NCI-H1092 treated with DMSO at 0.1 percent for 48 hours (cell line): ENCODE measurements at places on chromosomes 3 and 15.

- no peak for DNase-seq
These were observed 289.1 kb downstream of the TIGIT start for GRCh38 chr3:114582929-114583328.

GRCh38 chr15:78139578-78139977 is 8.3 kb upstream of the CIB2 start:
- no peak for DNase-seq

DNA sequence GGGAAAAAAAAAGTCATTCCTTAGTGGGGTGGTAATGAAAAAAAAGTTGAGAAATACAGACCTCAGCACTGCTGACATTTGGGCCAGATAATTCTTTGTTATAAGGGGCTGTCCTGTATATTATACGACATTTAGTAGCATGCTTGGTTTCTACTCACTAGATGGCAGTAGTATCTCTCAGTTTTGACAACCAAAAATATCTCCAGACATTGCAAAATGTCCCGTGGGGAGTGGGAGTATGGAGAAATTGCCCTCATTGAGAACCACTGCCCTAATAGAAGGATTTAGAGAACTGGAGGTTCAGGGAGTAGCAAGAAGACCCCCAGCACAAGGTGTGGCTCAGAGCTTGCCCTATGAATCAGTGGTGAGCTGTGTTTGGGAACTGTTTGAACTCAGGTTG is 28.6 kb upstream of the TEX264 start:
- DNase-seq: no peak

DNA sequence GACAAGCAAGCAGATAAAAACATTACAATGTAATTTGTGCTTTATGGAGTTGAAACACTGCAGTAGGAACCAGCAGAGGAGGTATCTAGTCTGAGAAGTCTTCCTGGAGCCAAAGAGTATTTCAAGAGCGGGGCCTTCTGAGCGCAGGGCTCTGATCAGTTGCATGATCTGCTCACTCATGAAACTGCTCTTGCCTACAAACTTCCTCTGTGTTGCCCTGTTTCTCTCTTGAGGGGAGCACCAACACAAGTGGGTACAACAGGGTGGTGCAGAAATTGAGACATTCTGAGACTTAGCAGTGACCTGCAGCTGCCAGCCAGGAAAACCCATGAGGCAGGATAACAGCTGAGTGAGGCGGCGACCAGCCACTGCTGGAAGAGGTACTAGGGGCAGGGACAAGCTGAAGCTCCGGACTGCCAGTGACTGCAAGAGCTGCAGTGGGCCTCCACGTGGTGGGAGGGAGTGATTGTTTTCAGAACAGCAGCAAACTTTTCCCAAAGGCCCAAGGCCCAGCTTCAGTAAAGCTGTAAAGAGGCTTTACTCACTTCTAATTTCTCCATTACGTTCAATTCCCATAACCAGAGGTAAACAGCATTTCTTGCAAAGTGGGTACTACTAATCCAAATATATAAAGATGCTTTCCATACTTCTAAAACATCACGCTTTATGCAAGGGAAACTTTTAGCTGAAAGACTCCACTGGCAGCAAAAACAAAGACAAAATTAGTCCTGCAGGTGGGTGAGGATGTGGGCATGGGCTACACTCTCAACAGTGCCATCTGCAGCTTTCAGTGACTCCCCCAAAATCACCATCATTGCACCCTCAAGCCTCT is 69.0 kb upstream of the LPP start:
- no peak for DNase-seq

DNA sequence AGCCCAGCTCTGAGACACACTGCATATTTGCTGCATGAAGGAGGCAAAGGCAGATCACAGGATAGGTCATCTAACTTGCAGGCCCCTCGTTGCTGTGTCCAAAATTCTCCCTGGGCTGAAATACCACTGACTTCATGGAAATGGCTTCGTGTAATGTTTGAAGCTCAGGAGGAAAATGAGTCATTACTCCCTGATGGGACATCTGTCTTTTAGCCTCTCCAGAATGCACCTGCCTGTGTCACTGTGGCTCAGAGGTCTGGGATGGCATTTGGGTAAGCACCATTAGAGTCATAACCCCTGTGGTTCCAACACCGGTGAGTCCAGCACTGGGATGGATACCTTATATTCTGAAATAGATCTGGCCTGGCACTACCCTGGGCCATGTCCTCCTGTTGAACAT is 51.5 kb downstream of the IL12A start:
- DNase-seq: no peak

DNA sequence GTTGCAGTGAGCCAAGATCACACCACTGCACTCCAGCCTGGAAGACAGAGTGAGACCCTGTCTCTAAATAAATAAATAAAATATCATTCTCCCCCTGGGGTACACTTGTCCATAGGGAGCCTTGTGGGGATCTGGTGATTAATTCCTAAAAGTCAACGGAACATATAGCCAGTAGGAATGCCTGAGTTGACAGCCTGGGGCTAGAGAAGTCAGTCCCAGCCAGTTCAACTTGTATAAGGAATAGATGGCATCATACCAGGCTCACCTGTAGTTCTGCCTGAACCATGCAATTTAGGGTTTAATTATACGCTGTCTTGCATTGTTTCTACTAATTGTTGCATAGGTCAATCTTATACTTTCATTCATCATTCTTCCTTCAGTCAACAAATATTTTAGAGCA is 5.9 kb upstream of the BOC start:
- no peak for DNase-seq

GRCh38 chr3:15096046-15096445 is 2.9 kb downstream of the RBSN start:
- no peak for DNase-seq

GRCh38 chr3:4856986-4857385 is 122.3 kb upstream of the BHLHE40 start:
- DNase-seq: no peak

DNA sequence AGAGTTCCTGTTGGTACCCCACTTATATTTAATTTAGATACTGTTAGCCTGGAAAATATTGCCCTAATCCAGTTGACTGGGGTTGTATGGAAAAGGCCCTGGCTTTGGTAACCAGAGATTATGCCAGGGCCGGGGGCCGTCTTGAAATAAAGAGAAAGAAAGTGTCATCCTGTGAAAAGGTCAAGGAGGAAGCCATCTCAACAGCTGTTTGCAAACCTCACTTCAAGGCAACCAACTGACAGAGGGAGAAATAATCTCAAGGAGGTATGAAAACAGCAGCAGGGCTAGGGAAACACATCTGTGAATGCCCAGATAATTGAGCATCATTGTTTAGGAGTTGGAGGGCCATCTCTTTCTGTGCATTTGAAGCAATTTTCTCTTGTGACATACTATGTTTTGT is 190.8 kb downstream of the SUCLG2 start:
- DNase-seq: no peak

- DNase-seq: no peak
These were observed 403.6 kb downstream of the ERC2 start for GRCh38 chr3:56064684-56065083.

GRCh38 chr3:42096796-42097565 is 5.8 kb downstream of the TRAK1 start:
- DNase-seq: no peak

GRCh38 chr3:10224794-10225665 is 23.2 kb upstream of the TATDN2 start:
- DNase-seq: peak; percentile 73

DNA sequence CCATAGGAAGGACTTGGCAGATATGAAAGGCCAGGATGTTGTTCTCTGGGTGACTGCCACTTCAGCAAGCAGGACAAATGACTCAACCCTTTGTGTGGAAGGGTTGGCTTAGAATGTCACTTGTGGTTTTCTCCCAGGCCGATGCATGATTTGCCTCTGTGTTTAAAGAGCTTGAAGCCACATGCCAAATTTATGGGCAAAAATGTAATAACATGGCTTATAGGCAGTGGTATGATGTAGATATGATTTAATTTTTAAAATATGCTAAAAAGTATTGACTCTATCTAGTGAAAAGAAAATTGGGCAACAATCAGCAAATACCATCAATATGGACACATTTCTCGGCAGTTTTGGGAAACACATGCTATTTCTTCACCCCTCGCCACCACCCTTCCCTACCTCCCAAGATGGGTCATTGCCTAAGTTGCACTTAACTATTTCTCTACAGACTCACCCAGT is 114.6 kb downstream of the CYP19A1 start:
- DNase-seq: no peak

DNA sequence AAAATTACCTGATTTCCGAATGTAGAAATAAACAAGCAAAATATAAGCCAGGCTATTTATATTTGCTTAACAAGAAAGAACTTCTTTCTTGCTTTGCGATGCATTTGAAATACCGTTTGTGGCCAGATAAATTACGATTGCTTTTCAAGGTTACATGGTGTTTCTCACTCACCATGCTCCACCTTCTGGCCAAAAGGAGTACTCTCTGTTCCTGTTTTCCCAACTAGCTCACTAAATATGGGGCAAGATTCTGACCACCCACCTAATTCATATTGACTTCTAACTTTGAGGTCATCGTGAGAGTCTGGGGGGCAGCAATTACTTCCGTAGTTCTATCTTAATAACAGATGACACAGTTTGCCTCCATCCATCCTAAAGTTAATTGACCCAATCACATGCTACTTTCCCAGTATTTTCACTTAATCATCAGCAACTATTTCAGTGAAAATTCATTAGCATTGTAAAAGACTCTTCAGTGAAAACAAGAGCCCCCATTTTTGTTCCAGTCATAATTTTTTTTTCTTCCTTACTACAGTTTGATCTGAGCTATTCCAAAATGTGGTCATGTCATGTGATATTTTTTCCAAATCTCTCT is 25.9 kb downstream of the ACP3 start:
- DNase-seq: peak; percentile 59

GRCh38 chr3:115226844-115227445 is 79.9 kb upstream of the ZBTB20 start:
- DNase-seq: no peak

DNA sequence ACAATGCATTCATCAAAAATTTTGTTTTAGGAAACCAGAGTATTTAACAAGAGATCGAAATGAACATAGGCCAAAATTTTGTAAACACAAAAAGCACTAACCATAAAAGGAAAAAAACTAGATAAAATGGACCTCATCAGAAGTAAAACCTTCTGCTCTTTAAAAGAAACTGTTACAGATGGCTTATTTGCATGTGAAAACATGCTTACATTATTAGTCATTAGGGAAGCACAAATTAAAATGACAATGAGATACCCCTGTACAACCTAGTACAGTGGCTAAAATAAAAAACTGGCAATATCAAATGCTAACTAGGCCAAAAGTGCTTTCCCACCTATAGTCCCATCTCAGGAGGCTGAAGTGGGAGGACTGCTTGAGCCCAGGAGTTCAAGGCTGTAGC is 19.3 kb downstream of the UBR1 start:
- no peak for DNase-seq

DNA sequence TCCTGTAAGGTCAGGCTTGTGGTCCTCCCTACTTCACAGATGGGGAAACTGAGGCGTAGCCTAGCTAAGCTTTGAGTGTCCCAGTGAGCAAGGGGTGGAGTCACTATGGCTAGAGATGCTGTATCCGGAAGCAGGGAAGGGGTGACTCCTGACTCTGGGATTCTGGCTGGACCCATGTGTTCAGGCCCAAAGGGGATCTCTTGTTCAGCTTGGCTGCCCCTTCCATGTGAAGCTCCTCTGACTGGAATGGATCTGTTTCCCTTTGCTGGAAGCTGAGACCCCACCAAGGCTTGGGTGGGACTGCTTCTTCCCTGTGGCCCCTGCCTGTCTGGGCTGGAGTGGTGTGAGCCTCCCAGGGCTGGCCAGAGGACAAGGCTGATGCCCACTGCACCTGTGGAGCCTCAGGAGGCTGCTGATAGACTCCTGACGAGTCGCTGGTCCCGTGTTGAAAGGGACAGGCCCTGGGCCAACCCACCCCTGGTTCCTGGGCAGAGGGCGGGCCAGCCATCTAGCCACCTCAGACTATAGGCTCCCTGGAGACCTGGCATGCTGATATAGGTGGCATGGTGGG is 1.0 kb downstream of the MAPKAPK3 start:
- no peak for DNase-seq

DNA sequence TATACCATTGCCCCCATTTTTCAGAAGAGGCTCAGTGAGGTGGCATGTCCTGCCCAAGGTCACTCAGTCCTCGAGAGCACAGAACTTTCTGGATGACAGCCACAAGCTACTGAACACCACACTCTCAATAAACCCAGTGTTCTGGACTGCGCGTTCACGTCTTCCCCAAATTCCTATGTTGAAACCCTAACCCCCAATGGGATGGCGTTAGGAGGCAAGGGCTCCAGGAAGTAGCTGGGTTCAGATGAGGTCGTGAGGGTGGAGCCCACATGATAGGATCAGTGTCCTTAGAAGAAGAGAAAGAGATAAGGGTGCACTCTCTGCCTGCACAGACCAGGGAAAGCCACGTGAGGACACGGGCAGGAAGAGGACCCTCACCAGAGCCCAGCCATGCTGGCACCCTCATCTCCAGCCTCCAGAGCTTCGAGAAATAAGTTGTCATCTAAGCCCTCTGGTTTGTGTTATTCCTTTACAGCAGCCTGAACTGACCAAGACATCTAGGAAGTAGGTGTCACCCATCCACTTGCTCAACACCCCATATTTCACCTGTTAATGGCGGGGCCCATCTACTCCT is 324.0 kb downstream of the UACA start:
- no peak for DNase-seq

DNA sequence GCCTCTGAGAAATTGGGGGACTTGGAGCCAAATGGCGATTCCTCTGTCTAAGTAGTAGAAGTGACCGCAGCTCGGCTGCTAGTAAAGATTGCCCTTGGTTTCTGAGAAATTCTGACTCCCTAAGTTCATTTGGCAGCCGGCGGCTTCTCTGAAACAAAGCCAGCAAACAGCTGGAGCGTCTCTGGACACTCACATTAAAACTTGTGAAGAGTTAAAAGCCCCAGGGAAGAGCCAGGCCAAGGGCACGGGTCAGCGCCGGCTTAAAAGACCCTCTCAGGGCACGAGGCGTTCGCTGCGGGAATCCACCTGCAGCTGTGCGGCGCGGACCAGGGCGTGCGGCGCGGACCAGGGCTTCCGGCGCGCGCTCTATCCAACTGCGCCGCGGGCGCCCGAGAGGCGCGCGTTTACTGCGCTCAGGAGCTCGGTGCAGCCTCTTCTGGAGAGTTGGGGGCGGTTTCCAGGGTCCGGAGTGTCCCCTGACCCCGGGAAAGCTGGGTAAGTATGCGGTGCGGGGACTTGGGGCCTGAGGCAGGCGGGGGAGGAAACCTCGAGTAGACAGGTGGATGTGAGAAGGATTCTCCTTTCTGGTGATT is at the start of gene COL6A5:
Gene COL6A5 (plus strand): TSS at position 186 of the 593 bp plus-strand sequence. CDS start 27,967 bp downstream, outside the sequence.
- DNase-seq: no peak

DNA sequence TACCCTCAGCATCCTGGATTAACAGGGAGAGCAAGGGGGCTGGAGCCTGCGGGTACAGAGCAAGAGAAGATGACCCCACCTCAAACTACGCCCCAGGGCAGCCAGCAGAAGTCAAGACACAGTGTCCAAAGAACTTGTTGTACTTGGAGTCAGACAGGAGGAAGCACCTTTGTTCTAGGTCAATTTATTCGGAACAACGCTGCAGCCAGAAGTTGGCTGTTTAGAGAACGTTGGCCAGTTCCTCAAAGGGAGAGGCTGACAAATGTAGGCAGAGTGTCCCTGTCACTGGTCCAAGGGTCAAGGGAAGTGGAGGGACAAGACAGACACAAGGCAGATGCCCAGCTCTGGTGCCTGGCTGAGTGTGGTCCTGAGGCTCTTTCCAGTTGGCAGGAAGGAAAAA is 32.1 kb upstream of the PIAS1 start:
- no peak for DNase-seq
